ENCODE measurements at places on chromosomes 12 and 14.

DNA sequence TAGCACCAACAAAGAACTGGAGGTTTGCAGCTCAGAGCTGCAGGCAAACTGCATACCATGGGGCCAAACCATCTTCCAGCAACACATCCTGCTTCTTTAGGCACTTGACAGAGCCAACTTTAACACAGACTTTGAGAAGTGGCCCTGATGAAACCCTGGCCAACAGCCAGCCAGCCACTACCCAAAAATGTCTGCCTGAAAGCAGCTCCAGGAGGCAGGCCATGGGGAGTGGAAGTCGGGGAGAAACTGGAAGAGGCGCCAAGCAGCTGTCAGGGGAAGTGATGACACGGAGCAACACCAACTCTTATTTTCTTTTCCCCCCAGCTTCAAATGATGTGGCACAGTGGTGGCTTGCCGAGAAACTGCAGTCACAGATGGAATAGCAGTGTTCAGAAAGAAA lies 110.9 kb upstream of the PLXNC1 start:
- DNase-seq = no peak

- DNase-seq = no peak
Measured at GRCh38 chr14:59037086-59037485, 151.4 kb upstream of the DAAM1 start.

GRCh38 chr12:97875064-97875463 lies 412.5 kb downstream of the RMST start:
- no peak for DNase-seq

DNA sequence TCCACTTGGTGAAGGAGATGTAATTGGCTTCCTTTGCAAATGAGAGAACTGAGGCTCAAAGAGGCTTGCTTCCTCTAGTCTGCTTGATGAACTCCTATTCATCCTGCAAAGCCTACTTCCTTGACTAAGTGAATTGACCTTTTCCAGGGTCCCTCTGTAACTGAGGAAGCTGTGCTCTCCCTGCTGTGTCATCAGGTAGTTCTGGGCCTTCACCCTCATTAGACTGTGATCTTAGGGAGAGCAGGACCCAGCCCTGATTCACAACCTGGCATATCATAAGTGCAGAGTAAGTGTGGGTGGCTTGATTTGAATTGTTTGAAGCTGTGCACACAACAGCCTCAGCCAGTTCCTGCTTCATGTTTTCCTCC lies 16.3 kb downstream of the ASB2 start:
- no peak for DNase-seq

- DNase-seq = no peak
Measured at GRCh38 chr12:3147260-3147659, 70.1 kb downstream of the TSPAN9 start.

DNA sequence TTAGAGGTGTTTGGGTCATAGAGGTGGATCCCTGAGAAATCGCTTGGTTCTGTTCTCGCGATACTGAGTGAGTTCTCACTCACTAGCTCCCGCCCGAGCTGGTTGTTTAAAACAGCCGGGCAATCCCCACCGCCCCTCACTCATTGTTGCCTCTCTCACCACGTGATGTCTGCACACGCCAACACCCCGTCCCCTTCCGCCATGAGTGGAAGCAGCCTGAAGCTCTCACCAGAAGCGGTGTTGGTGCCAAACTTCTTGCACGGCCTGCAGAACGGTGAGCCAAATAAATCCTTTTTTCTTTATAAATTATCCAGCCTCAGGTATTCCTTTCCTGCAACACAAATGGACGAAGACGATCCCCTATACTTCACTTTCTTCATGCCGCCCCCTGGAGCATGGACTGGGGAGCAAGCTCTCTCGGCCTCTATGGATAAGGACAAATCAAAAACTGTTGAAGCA lies 45.4 kb upstream of the CCND2 start:
- no peak for DNase-seq

- DNase-seq = no peak
Measured at GRCh38 chr12:109244073-109244472, 65.0 kb downstream of the FOXN4 start.

DNA sequence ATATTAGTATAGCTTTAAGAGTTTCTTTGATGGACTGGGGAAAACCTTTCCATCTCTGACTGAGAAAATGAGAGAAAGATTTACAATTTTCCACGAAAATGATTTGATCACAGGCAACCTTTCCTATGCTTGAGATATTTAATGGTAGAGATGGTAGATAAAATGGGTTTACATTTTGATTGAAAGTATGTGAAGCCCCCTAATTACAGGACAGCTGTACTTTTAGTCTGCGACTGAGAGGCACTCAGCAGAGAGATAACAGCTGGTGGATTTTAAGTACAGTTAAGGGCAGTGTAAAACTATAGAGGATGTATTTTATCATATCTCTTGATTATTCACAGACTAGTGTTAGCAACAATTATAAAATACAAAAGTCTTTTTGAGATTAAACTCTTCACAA lies 40.7 kb downstream of the C12orf50 start:
- no peak for DNase-seq

Measured in left kidney (tissue), 8 donors.